Activated CD4-positive, alpha-beta memory T cell treated with anti-CD3 and anti-CD28 coated beads, Interleukin-2, amount 10 ng/mL, durations not matched to agents 7 days and 5 days (primary cell): ENCODE measurements at places on chromosomes 16 and 17. TPM values are rescaled to one million over a fixed set of nuclear protein-coding genes. Genes with fewer than 3 reads are reported as not detected.

GRCh38 chr16:51030516-51030915 is 120.6 kb downstream of the SALL1 start:
- H3K4me1 ChIP-seq, result no peaks in the 10 kb centered on the region
- H3K27me3 ChIP-seq, result peaks cover 2% of the 10 kb centered on the region
- H3K36me3 ChIP-seq, result no peaks in the 10 kb centered on the region
- H3K4me3 ChIP-seq, result no peak overlapping the region
- H3K27ac ChIP-seq, result no peak overlapping the region

GRCh38 chr16:65934443-65934842 is 432.0 kb upstream of the CDH5 start:
- H3K4me3 ChIP-seq, result no peak overlapping the region
- H3K27ac ChIP-seq, result no peak overlapping the region
- no peaks in the 10 kb centered on the region for H3K27me3 ChIP-seq
- no peaks in the 10 kb centered on the region for H3K36me3 ChIP-seq
- no peaks in the 10 kb centered on the region for H3K4me1 ChIP-seq
- no peak for DNase-seq

DNA sequence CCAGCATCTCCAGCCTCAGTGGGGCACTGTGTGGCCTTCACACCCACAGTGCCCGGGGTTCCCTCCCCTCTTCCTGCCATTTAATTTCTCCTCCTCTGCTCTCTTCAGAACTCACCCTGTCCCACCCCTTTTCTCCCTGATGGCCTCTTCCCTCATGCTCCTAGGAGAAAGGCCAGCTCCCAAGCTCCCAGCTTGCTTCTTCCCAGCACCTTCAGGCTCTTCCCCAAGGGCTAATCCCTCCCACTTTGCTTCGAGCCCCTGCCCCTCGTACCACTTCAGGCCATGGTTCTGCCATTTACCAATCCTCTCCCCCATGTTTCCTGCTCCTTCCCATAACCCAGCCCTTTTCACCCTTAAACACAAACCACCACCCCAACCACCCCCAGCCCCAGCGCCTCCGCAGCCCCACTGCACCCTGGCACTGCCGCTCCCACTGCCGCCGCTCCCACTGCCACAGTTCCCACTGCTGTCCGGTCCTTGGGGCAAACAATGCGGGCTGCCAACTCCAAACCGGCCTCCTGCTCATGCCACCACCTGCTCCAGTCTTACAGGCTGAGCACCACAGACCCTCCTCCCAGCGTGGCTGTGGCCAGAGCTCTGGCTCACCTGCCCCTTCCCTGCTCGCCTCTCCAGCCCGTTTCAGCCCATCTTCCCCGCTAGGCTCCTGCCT is 28.6 kb downstream of the ADAM11 start:
- H3K4me1 ChIP-seq, result no peaks in the 10 kb centered on the region
- no peak overlapping the region for H3K4me3 ChIP-seq
- no peaks in the 10 kb centered on the region for H3K27me3 ChIP-seq
- H3K36me3 ChIP-seq, result no peaks in the 10 kb centered on the region
- no peak overlapping the region for H3K27ac ChIP-seq

ZNF469 gene
- total RNA-seq, result 0.23 TPM

- H3K27me3 ChIP-seq, result no peaks in the 10 kb centered on the region
- peaks cover 49% of the 10 kb centered on the region for H3K36me3 ChIP-seq
- DNase-seq, result peak; percentile 81
Measured at GRCh38 chr17:8965394-8966168, at the start of gene PIK3R5. Gene PIK3R5, minus strand, starts transcription at chr17:8965707. Its CDS starts 54,213 bp downstream, at chr17:8911494.

GGA3 gene
- 73.4 TPM for total RNA-seq

- peaks cover 98% of the 10 kb centered on the region for H3K36me3 ChIP-seq
- H3K4me1 ChIP-seq, result peaks cover 19% of the 10 kb centered on the region
- no peak for DNase-seq
- no peaks in the 10 kb centered on the region for H3K27me3 ChIP-seq
Measured at GRCh38 chr16:2765462-2766404, 11.3 kb downstream of the ELOB start.

GRCh38 chr17:80009391-80010282 is 26.0 kb downstream of the TBC1D16 start:
- H3K4me1 ChIP-seq, result peaks cover 3% of the 10 kb centered on the region
- DNase-seq, result no peak
- no peak overlapping the region for H3K4me3 ChIP-seq
- no peaks in the 10 kb centered on the region for H3K36me3 ChIP-seq
- H3K27ac ChIP-seq, result no peak overlapping the region
- H3K27me3 ChIP-seq, result no peaks in the 10 kb centered on the region

DNA sequence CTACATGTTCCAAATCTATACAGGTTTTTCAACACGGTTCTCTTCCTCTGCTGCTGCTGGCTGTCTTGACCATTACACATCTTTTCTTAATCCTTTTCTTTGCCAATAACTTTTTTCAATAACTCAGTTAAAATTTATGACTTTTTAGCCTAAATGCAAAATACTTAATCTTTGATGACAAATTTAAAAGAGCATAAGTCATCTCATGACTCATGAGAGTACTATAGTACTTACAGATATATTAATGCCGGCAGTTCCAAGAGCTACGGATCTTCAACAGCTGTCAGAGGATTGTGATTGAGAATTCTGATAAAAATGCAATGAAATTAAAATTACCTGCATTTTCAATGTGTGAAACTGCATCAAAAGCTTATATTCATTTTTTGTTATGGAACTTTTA is 105.5 kb downstream of the KPNA2 start:
- H3K27me3 ChIP-seq, result peaks cover 2% of the 10 kb centered on the region
- H3K4me3 ChIP-seq, result no peak overlapping the region
- no peaks in the 10 kb centered on the region for H3K36me3 ChIP-seq

GRCh38 chr16:89316701-89317100 is 99.2 kb downstream of the ZNF778 start:
- peaks cover 58% of the 10 kb centered on the region for H3K36me3 ChIP-seq
- H3K4me3 ChIP-seq, result peak overlapping the region; percentile 70
- peak overlapping the region; percentile 99 for H3K27ac ChIP-seq
- H3K27me3 ChIP-seq, result no peaks in the 10 kb centered on the region

TSPAN10 gene
- total RNA-seq, result 0.38 TPM

RND2 gene
- total RNA-seq, result not detected

GDPD3 gene
- total RNA-seq, result 11.5 TPM

- H3K4me1 ChIP-seq, result peaks cover 29% of the 10 kb centered on the region
- peaks cover 41% of the 10 kb centered on the region for H3K27me3 ChIP-seq
- DNase-seq, result no peak
- no peak overlapping the region for H3K27ac ChIP-seq
- no peak overlapping the region for H3K4me3 ChIP-seq
Measured at GRCh38 chr16:74051-74746, 1.8 kb upstream of the RHBDF1 start.

RHBDF1 gene
- total RNA-seq, result 0.18 TPM

DNA sequence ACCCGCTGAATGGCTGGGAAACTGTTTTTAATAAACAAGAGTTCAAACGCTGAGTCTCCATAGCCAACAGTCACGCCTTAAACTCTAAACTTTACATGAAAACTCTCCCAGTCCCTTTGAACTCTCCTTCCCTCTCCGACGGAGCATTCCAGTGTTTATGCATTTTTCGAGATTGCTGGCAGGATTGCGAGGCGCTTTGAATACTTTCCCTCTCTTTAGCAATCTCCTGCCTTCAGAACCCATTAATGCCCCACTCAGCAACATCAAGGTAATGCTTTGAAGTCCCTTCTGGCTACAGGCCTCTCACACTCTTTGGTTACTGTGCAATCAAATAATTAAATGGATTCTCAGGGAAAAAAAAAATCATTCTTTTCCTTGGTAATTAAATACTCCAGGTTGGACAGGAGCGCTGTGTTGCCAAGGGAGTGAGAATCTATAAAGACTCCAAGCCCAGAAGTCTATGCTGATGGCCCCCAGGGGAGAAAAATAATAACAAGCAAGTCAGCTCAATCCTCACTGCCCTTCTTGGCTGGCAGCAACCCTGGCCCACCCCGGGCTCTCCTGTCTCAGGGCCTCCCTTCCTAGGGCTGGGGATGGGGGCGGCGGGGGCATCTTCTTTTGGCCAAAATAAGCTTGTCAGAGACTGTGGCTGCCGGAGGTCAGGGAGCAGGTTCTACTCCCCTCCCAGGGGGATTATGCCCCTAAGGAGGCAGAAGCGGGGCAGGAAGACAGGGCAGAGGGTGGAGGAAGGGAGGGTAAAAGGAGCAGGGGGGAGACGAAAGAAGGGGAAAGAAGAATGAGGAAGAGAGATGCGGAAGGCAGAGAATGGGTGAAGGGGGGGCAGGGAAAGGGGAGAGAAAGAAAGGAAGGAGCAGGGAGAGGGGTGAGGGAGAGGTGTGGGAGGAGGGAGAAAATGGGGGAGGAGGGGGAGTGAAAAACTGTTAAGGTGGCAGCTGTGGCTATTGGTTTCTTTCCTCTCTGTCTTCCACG is 45.2 kb downstream of the AXIN2 start:
- peaks cover 49% of the 10 kb centered on the region for H3K27me3 ChIP-seq
- peaks cover 2% of the 10 kb centered on the region for H3K36me3 ChIP-seq
- H3K27ac ChIP-seq, result no peak overlapping the region
- no peak for DNase-seq

GRCh38 chr17:59619035-59619297 is 729 bp upstream of the CLTC start:
- H3K4me1 ChIP-seq, result peaks cover 48% of the 10 kb centered on the region
- H3K27ac ChIP-seq, result peak overlapping the region; percentile 99
- peaks cover 38% of the 10 kb centered on the region for H3K36me3 ChIP-seq
- H3K27me3 ChIP-seq, result no peaks in the 10 kb centered on the region
- peak overlapping the region; percentile 89 for H3K4me3 ChIP-seq
- no peak for DNase-seq

DNA sequence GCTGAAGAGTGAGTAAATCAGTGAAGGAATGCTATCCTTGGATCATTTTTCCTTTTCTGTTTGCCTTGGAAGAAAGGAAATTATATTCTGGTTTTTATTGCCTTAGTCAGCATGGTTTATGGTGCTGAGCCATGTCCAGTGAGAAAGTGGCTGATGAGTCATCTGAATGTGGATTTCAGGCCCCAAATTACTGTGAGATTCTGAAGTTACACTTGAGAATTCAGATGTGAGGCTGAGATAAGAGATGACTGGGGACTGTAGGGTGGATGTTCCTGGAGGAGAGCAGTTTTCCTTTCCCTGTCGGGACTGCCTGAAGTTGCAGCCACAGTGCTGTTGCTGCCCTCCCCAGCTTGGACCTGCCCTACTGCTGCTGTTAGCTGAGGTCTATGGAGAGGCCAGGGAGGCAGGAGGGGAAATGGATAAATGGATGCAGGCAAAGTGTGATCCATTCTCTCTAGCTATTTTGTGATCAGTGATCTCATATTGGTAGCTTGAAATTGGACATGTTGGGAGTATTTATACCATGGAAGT is 4.2 kb upstream of the MAP3K14 start:
- peaks cover 3% of the 10 kb centered on the region for H3K36me3 ChIP-seq
- H3K27me3 ChIP-seq, result no peaks in the 10 kb centered on the region
- peaks cover 47% of the 10 kb centered on the region for H3K4me1 ChIP-seq
- H3K4me3 ChIP-seq, result no peak overlapping the region
- peak overlapping the region; percentile 3 for H3K27ac ChIP-seq

DNA sequence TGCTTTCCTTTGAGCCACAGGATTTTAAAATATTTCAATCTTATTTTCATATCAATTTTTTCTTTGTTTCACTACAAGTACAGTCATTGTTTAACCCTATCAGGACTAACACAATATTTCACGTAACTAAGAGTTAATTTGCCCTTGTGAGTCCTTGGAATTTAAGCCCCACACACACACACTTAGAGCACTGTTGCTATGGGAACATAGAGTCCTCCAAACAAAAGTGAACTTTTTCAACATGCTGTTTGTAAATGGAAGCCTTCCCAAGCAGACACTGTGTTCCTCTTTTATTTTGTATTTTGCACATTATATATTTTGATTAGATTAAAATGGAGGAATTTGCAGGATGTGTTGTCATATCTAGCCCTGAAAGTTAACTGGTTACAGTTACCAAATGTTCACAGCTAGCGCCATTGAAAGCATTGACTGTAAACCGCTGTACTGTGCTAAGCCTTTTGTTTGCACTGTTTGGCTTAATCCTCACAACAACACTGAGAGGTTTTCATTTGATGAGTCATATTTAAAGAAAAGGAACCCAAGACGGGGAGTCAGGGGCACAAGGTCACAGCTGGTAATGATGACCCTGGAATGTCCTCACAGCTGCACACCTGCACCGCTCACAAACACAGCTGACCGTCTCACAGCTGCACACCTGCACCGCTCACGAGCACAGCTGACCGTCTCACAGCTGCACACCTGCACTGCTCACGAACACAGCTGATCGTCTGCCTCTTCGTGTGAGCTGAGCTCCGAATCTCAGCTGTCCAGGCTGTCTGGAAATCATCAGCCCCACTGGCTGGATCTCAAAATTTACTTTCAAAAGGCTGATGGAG is 6.3 kb downstream of the HSBP1 start:
- no peak for DNase-seq
- H3K4me1 ChIP-seq, result peaks cover 22% of the 10 kb centered on the region
- no peak overlapping the region for H3K4me3 ChIP-seq
- no peaks in the 10 kb centered on the region for H3K27me3 ChIP-seq

DNA sequence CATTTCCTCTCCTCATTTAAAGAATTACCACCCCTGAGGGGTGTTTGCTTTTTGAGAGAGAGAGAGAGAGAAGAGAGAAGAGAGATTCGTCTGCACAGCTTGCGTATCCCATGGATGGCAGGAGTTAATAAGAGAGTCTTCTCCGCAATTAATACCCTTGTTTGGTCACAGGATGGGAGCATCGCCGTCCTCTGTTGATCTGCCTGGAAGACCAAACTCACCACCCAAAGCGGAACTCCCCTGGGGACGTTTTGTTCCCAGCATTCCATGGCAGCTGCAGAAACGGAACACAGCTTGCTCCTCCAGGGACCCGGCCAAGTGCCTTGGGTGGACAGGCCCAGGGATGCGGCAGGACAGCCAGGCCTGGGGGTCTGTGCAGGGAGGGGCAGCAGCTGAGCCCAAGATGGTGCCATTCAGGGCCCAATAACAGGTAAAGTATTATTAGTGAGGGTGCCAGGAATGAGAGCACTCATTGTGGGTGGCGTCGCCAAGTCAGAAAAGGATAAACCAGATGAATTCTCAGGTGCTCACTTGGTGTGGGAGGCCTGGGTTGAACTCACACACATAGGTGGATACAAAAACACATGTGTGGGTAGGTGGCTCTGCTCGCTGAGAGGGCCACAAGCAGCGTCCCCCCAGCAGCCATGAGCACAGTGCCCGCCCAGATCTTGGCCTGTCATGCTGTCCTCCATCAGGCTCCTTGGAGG is 83.1 kb downstream of the NT5M start:
- H3K4me3 ChIP-seq, result no peak overlapping the region
- no peak for DNase-seq
- peaks cover 7% of the 10 kb centered on the region for H3K4me1 ChIP-seq
- no peaks in the 10 kb centered on the region for H3K36me3 ChIP-seq
- no peak overlapping the region for H3K27ac ChIP-seq
- peaks cover 7% of the 10 kb centered on the region for H3K27me3 ChIP-seq

GRCh38 chr16:4792951-4793513 is 2.1 kb upstream of the SMIM22 start:
- H3K27ac ChIP-seq, result no peak overlapping the region
- peaks cover 7% of the 10 kb centered on the region for H3K4me1 ChIP-seq
- no peaks in the 10 kb centered on the region for H3K36me3 ChIP-seq
- no peak overlapping the region for H3K4me3 ChIP-seq
- no peaks in the 10 kb centered on the region for H3K27me3 ChIP-seq

GRCh38 chr17:45164734-45165269 is 3.1 kb downstream of the HEXIM2 start:
- H3K4me1 ChIP-seq, result peaks cover 28% of the 10 kb centered on the region
- H3K27ac ChIP-seq, result no peak overlapping the region
- H3K4me3 ChIP-seq, result no peak overlapping the region
- no peaks in the 10 kb centered on the region for H3K27me3 ChIP-seq
- H3K36me3 ChIP-seq, result peaks cover 11% of the 10 kb centered on the region

- no peaks in the 10 kb centered on the region for H3K36me3 ChIP-seq
- no peaks in the 10 kb centered on the region for H3K27me3 ChIP-seq
- H3K4me1 ChIP-seq, result no peaks in the 10 kb centered on the region
- no peak overlapping the region for H3K27ac ChIP-seq
Measured at GRCh38 chr17:71790791-71791190, 330.0 kb upstream of the SOX9 start.

CAMKK1 gene
- 1.4 TPM for total RNA-seq
